Hepatocyte (in vitro differentiated cells): ENCODE measurements at places on chromosomes 2 and 18.
A peak's percentile ranks its signal among the peaks of the same experiment; 100 is the strongest.

DNA sequence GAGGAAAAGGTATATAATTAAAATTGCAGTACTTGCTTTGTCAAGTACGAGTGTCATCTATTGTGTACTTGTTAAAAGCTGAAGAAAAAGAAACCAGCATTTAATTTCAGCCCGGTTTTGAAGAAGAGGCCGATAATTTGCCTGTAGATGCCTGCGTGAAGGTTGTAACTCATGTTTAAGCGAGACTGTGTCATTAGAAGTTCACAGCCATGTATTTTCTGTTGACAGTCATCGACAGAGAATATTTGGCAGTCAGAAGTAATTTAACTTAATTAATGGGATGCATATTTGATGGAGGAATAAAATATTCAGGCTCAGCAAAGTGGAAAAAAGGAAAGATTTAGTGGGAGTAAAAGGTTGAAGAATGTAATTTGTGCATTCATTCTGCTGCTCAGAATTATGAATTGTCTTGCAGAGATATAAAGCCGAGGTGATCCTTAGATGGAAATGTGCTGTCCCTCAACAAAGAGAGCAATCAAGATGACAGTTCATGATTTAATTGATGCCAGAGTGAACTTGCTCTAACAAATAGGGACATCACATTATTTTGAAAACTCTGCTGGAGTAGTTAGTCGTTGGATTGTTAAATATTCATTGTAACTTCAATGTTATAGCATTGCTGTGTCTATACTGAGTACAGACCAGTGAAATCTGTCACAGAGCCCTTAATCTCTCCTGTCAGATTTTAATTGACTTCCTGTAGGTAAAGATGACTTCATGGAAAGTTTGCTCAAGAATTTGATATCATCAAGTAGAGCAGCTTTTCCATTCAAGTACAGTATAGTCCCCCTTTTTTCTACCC is 53.9 kb downstream of the ZNF407 start:
- DNase-seq: no peak

GRCh38 chr18:79905389-79905911 is 46.0 kb downstream of the SLC66A2 start:
- no peak for DNase-seq

DNA sequence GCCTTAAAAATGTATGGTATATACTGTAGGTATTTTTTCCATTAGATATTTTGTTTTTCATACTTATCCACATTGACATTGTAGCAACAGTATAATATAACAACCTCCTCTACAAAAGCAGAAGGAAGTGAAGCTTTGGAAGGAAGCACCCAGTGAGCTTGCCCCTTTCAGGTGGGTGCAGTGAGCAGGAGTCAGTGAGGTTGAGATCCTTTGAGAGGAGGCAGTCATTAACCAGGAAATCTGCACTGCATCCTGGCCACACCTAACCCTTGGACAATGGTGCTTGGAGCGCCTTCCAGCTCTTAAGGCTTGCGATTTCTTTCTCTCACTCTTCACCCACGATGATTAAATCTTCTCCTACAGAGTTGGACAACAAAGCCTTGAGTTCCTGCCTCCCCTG is 13.9 kb downstream of the IL37 start:
- peak; percentile 58 for DNase-seq

- DNase-seq: peak; percentile 26
Observed at GRCh38 chr2:18788592-18788991, 199.2 kb upstream of the NT5C1B start.
